ENCODE measurements at places on chromosomes 2 and 18.

GRCh38 chr2:79985145-79985544 lies 319.4 kb downstream of the LRRTM1 start:
- DNase-seq: no peak

DNA sequence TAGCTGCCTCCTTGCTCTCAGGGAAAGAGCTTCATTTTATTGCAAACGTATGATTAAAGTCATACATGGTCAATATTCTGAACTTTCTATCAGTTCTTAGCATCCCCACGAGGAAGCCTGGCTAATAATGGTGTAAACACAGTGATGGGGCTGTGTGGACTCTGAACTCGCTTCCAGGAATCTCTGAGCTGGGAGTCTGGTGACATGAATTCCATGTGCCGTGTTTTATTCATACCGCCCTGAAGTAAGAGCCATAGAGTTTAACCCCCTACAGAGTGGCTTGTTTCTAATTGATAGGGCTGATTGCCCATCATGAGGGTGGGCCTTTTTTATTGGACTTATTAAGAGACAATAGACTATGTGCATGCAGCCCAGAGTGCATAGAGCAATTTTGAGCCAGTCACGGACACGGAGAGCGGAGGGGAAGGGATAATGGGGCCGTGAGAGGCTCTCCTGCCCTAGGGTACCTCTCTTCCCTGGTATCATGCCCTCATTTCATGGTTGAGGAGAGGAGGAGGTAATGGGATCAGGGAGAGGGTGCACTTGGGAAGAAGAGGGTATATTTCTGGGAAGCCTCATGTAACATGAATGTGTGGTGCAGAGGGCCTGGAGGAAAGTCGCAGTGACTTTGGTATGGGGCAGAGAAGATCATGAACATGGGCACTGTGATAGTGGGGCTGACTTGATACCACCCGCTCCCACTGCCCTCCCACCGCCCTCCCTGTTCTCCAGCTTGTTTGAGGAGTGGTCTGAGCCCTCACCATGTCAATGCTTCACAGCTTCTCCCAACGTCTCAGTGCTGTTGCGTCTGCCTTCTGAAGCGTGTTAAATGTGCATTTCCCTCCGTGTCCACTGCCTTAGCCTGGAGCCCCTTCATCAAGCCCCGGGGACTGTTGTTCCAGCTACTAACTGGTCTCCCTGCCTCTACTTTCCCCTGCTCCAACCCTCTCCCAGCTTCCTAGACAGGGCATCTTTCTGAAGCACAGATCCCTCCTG lies 73.2 kb downstream of the IL1R2 start:
- DNase-seq: no peak

- no peak for DNase-seq
Observed at GRCh38 chr2:205280596-205281236, 401.6 kb upstream of the NRP2 start.

DNA sequence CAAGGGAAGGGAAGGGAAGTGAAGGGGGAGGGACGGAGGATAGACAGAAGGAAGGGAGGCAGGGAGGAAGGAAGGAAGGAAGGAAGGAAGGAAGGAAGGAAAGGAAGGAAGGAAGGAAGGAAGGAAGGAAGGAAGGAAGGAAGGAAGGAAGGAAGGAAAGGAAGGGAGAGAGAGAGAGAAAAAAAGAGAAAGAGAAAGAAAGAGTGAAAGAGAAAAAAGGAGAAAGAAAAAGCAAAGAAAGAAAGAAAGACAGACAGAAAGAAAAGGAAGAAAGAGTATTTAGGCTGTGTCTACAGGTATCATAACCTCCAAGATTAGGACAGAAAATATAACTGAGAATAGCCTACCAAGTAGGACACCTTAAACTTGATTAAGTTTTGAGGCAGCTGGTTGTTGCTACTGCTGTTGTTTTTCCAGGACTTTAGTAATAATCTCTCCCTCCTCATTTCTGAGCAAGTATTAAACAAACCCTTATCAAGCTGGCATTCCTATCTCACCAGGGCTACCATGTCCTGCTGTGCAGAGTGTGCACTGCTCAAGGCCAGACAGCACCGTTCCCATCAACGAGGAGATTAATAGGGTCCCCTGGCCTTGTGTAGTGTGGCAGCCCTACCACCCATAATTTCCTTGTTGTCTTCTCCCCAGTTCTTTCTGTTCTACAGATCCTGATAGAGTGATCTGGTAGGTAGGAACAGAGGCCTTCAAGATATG lies 90.5 kb upstream of the FHL2 start:
- no peak for DNase-seq

DNA sequence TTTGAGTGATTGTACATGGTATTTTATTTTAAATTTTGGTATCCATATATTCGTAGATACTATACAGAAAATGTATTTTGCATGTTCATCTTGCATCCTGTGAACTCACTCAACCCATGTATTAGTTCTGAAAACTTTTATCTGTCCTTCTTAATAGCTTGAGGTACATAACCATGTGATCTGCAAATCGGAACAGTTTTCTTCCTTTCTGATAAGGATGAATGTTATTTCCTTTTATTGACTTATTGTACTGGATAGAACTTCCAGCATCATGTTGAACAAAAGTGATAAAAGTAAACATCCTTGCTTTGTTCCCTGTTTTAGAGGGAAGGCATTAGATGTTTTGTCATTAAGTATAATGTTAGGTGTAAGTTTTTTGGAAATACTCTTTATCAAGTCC lies 554.7 kb downstream of the GALR1 start:
- no peak for DNase-seq

DNA sequence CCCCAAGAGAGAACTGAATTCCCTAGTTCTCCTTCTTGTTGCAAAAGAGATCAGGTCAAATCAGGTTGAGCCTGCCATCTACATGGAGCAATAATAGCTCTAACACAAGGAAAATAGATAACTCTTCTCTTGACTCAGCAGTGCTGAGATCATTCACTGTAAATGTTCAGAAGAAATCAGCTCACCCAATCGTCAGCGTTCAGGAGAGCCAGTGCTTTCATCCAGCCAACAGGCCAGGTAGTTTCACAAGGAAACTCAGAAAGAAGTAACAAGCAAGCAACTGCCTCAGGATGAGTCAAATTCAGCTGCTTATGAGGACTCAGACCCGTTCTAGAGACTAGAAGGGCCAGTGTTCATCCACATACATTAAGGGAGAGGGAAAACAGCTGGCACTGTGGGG lies 5.9 kb downstream of the LMAN2L start:
- no peak for DNase-seq

DNA sequence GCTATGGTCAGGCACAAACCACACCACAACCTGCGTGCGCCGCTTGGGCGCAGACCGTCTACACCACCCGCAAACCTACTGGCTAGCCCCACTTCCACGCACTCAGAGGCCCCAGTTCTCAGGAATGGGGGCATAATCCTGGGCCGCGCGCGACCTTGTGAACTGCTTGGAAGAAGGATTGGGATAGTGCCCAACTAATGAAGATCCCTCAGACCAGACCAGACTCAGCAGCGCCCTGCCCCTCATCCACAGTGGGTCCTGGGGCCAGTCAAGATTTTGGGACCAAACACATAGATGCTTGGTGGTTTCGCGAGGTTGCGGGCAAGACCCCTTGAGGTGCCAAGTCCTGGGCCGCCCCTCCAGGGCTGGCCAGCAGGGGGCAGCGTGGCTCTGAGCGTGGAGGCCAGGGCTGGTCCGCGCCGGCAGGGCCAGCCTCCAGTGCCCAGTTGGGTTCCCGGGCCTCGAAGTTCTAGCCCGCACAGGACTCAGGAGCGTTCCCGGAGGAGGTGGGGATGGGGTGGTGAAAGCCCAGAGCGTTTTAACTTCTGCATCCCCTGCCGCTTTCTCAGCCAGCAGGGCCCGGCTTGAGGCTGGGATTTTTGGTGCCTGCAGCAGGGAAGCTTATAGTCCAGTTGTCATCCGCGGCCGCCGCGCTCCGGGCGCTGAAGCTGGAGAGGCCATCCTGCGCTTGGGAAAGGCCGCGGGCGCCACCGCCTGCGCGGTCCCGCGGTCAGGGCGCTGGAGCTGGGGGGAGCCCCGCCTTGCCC lies 8.3 kb downstream of the OSR1 start:
- no peak for DNase-seq

DNA sequence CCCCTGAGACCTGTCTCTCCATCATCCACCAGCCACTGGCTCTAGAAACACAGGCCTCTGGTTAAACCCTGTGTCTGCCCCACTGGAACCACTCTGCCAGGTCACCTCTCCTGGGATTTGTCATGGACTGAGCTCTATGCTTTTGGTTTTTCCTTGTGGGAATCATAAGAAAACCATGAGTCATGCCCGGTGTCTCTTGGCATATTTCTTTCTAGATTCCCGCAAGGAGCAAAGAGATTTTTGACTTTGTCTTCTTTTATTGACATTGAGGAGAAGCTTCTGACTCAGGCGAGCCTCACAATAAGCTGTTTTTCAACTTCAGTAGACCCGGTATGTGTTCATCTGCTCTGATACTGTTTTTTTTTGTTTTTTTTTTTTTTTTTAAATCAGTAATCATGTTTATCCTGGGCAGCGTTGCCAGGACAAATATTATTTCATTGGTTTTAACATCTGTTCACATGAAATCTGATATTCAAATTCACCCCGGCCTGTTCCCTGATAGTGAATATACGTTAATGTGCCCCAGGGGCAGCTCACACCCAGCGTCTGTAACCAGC lies 207.1 kb downstream of the ACKR3 start:
- DNase-seq: no peak

- DNase-seq: no peak
Observed at GRCh38 chr2:47344890-47345589, 57.9 kb upstream of the MSH2 start.

DNA sequence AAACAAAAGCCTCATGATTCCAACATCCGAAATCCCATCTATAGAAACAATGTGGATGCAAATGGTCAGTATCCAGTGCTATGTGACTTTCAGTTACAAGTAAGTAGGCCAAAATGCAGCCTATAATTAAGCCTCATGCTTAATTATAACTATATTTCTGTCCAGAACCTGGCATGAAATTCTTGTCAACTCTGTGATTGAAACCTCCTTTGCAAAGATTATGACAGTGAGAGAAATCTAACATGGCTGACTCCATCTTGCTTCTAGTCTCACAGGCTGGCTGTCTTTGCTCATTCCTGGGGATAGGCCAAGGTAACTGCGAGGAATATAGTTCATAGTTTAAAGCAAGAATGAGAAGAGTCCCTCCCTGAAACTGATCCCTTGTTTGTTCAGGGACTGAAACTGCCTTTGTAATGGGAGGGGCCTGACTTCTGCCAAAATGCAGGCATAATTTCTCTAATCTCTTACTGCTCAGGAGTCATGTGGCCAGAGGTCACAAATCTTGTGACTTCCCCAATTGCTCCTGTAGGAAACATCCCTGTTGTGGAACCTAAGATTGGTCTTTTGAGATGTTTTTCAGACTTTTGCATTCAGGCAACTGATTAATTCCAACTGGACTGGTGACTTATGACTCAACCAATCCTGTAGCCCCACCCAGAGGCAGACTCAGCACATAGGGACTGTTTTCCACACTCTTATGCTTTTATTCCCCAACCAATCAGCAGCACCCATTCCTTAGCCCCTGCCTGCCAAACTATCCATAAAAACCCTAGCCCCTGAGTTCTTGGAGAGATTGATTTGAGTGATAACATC lies 84.5 kb upstream of the TLK1 start:
- DNase-seq: no peak

- no peak for DNase-seq
Observed at GRCh38 chr18:52402814-52403213, 62.8 kb downstream of the DCC start.

- peak; percentile 68 for DNase-seq
Observed at GRCh38 chr18:9017167-9017904, 85.2 kb upstream of the NDUFV2 start.

DNA sequence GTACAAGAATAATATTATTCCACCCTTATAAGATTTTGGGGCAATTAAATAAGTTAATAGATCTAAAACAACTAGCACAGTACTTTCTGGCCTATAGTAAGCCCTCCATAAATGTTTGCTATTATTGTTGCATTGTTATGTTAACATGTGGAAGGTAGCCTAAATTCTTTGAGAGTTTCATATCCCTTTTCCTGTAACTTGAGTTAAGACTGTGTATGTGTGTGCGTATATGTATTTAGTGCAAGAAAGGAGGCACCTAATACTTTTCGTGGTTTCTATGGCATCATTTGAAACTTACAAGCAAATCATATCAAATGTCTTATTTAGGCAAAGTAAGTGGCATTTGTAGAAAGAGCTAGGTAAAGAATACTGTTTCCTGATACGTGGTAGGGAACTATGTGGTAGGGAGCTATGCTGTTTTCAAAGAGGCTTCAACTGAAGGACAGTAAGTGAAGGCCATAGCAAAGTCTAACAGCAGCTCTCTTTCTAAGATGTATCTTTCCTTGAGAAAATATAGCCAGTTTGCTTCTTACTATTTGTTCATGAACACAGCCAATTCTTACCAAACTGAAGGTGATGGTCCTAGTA lies 36.8 kb upstream of the C2orf74 start:
- no peak for DNase-seq

DNA sequence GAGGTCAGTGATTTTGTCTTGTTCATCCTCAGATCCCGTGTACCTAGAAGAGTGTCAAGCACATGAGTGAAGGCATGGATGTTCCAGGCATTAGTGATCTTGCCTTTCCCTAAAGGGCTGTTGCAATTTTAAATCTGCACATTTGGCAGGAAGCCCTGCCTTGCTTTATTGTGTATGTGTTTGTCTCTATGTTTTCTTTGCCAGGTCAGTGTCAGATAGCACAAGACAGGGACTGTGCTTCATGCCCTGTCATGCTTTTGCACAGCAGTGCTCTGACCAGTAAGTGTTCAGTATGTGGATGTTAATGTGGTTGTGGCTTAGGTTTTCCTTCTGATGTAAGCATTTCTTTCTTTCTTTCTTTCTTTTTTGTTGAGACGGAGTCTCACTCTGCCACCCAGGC lies 131.5 kb downstream of the RGPD3 start:
- no peak for DNase-seq

DNA sequence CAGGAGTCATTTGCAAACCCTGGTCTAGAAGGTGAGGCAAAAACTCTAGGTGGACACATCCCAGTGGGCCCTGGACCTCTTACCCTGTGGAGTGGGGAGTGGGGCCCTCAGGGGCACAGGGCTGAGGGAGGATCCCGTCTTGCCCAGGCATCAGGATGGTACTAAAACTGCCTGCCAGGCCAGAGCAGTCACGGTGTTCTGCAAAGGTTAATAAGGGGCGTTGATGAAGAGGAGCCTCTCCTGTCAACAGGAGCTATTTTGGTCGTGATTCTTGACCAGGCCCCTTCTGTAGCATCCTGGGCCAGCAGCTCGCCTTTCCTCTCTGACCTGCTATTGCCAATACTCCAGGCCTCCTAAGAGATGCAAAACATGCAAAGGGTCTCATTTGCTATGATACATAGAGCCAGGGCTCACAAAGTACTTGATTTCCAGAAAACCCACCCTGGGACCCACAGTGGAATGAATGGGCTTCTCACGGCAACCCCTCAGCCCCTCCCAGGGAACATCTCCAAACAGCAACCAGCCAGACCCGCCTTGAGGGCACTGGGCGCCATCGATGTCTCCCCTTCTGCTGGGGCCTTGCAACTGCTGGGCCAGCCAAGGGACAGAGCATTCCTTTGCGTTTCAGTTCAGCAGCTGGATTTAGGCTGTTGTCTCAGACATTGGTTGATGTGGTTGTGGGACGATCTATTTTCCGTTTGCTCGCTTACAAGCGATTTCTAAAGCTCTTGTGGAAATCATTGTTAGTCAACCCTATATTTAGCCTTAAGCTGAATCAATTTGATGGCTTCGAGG lies 111.1 kb downstream of the PDCL3 start:
- DNase-seq: no peak
